ENCODE measurements at places on chromosomes 12 and 14.

DNA sequence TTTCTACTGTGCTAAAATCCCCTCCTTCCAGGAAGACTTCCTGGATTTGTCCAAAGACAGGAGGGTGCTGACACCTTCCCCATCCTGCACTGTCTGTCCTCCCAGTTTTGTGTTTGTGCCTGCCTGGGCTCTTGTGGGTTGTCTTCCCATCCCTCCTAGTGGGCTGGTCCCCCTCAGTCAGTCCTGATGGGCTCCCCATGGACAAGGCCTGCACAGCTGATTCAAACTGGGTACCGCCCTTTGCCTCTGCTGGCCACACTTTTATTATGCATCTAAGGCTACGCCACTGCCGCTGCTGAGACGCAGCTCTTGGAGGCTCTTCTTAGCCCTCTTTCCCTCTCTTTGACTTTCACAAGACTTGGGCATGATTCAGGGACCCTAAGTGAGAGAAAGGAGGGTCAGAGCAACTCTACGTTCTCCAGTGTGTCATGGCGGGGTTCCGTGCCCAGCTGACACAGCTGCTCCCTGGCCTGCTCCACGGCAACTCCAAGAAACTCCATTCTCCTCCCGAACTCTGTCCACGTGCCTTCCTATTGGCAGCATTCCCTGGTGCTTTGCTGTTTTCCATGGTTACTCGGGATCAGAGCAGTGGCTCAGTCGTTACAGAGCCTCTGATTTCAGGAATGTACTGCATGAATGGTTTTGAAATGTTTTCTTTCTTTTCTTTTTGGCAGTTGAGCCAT, 3.8 kb upstream of the KRT85 start:
- DNase-seq: no peak

DNA sequence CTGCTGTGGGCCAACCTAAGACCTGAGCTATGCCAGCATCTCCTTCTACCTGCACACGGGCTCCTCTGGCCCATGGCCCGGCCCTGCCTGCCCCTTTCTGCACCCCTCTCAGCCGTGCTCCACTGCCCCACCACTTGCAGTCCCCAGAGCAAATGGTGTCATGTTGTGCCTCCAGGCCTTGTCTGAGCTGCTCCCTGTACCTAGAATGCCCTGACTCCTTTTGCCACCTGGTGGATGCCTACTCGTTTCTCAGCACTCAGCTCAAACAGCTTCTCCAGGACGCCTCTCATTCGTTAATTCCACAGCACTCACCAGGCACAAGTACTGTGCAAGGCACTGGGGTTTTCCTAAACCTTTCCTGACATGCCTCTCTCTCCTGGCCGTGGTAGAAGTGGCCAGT, 63.2 kb upstream of the PNMA1 start:
- no peak for DNase-seq

- DNase-seq: no peak
These were observed 247.5 kb downstream of the SLC16A7 start for GRCh38 chr12:59843260-59843843.

GRCh38 chr12:80860928-80861327, 76.8 kb downstream of the LIN7A start:
- DNase-seq: no peak

All from effector CD4-positive, alpha-beta T cell (primary cell).